ENCODE measurements at places on chromosomes 5 and 9.

DNA sequence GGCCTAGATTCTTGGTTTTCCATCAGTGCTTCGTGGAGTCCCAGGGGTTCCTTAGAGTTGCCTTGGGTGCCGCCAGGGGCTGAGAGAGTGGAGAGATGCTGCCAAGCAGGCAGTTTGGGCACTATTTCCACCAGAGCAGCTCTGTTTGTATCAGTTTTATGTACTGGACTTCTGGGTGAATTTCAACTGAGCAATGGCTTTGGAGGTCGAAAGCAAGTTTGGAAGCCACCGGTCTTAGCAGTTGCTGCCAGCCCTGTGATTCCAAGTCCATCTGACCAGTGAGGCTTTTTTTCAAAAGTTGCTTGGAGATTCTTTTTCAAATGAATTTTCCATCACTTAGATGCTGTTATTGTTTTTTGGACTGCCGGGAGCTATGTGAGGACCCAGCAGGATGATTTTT lies 68.5 kb downstream of the ANGPTL2 start:
- DNase-seq, result no peak

DNA sequence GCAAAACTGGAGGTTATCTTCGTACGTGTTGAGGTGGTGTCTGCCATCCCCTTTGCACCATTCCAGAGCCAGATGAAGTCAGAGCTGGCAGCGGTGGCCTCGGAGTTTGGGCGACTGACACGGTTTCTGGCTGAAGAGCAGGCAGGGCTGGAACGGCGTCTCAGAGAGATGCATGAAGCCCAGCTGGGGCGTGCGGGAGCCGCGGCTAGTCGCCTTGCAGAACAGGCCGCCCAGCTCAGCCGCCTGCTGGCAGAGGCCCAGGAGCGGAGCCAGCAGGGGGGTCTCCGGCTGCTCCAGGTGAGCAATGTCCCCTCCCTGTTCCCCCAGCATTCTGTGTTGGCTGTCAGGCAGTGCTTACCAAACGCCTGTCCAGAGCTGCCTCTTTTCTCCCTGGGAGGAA lies 9.5 kb downstream of the TRIM41 start:
- DNase-seq, result no peak

GRCh38 chr9:32738501-32739172 lies 44.7 kb upstream of the TMEM215 start:
- no peak for DNase-seq

GRCh38 chr9:37417252-37417803 lies 5.2 kb upstream of the GRHPR start:
- DNase-seq, result no peak

DNA sequence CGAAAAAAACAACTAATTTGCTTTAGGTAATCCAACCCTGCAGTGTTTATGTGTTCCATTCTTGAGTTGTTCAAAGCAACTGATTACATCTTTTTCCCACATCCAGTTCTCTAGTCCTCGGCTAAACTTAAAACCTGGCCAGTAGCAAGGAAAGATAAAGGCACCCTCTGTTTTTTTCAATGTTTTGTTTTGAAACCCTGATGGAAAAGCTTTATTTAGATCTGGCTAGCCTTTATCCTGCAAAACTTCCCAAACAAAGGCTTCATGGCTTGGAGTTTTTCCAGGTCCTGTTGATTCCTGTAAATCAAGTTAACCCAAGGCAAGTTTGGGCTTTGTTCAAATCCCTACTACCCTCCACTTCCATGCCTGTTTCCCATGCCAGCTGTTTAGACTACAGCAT lies 105.1 kb downstream of the CEMIP2 start:
- DNase-seq, result no peak

DNA sequence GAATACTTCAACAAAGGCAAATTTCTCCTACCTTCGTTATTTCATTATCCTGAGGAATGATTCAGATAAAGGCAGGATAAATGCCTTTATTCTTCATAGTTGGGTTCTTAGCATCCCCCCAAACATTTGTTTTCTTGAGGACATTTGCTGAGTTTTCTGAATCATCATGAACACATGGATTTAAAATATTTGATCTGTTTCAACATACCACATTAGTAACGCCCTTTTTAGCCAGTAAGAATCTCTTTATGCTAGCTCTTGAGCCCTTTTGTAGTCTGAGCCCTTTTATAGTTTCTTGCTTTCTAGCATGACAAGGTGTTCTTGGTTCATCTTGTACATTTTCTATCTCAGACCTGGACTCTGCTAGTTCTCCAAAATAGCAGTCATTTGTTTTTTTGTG lies 27.9 kb downstream of the SKIC3 start:
- no peak for DNase-seq

DNA sequence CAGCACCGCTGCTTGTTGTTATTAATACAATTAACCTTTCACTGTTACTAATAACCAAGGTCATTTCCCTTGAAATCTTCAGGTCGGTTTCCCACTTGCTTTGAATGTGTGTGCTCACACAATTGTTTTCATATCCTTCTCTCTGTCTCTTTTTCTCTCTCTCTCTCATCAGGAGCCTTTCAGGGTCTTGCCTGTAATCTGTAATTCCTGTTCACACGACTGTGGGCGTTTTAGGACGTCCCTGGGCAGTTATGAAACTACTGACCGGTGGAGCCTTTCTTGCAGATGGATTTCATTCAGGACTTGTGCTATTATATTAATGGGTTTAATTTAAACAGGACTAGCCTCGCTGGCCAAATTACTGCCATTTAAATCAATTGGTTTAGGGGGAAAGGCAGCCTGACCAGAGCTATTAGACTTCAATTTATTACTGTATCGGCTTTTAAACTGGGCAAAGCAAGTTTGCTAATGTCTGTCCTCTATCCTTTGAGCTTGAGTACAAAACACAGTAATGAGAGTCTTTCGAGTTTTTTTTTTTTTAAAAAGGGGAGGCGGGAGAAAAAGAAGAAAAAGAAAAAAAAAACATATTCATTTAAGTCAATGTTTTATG lies 316.0 kb upstream of the TLE4 start:
- no peak for DNase-seq

- DNase-seq, result no peak
These were observed 75.3 kb upstream of the PJA2 start for GRCh38 chr5:109485030-109485429.

Data from activated CD4-positive, alpha-beta T cell treated with anti-CD3 and anti-CD28 coated beads for 24 hours (primary cell).